ENCODE measurements at places on chromosomes 16 and 17. TPM values are rescaled to one million over a fixed set of nuclear protein-coding genes. Genes with fewer than 3 reads are reported as not detected.

GRCh38 chr16:52705122-52705521, 158.2 kb upstream of the TOX3 start:
- no peak for DNase-seq

DNAAF8 gene
- polyA plus RNA-seq, result 1.6 TPM

DNA sequence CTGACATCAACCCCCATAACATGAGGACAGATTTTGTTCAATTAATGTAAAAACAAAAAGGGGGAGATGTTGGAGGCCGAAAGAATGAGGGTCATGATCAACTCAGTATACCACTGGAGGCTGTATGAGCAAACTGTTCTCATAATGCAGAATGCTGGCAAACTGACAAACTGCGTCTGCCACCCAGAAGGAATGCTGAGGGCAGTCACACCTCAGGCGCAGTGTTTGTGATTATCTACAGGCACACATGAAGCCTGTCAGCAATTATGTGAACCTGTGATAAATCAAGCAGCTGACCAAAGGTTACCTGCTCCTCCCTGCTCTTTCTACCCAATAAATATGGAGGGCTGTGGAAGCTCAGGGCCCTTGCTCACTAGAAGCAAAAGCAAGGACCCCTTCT, 27.3 kb downstream of the CD300LG start:
- DNase-seq, result no peak

- no peak for DNase-seq
These were observed 160.3 kb downstream of the COPRS start for GRCh38 chr17:31698751-31699150.

KRT23 gene
- not detected for polyA plus RNA-seq

All from AG04450 (cell line).